ENCODE measurements at places on chromosomes 13 and 19.
A peak's percentile ranks its signal among the peaks of the same experiment; 100 is the strongest.

GRCh38 chr13:96075953-96076543 lies 13.9 kb upstream of the HS6ST3 start:
- no peak for DNase-seq

GRCh38 chr13:30116379-30116778 lies 191.0 kb downstream of the KATNAL1 start:
- peak; percentile 47 for DNase-seq

- peak; percentile 73 for DNase-seq
These were observed 12.1 kb upstream of the DACH1 start for GRCh38 chr13:71879129-71879535.

- no peak for DNase-seq
These were observed 94.1 kb upstream of the SLC7A1 start for GRCh38 chr13:29689548-29689947.

GRCh38 chr13:44433863-44434765 lies 60.5 kb downstream of the SERP2 start:
- DNase-seq, result no peak

DNA sequence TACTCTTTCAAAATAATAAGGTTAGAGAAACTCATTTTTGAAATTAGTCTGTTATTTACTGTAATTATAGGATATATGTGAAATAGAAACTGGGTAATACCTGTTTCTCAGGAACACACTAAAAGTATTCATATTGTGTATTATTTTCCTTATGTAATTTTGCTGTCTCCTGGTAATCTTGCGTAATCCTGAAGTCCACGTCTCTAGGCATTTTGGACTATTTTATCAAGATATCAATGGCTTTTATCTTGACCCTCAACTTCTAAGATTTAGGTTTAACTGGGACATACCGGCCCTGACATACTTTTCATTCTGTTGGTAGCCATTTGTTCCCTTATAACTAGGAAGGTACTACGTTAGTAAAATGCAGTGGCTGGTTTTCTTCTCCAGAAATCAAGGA lies 80.3 kb downstream of the PAN3 start:
- no peak for DNase-seq

- DNase-seq, result peak; percentile 19
These were observed 3.5 kb upstream of the KLHL26 start for GRCh38 chr19:18633321-18633720.

DNA sequence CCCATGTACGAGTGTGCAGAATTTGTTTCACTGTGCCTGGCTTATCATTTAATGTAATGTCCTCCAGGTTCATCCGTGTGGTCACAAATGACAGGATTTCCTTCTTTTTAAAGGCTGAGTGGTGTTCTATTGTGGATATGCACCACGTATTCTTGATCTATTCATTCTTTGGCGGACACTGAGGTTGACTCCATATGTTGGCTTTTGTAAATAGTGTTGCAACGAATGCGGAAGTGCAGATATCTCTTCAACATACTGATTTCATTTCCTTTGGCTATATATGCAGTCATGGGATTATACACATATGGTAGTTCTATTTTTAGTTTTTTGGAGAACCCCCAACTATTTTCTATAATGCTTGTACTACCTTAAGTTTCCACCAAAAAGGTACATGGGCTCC lies 13.0 kb downstream of the OR7A5 start:
- no peak for DNase-seq

GRCh38 chr13:46229251-46229650 lies 17.5 kb downstream of the LRRC63 start:
- DNase-seq, result no peak

GRCh38 chr13:39038569-39039030 lies 344 bp downstream of the NHLRC3 start:
- DNase-seq, result no peak

DNA sequence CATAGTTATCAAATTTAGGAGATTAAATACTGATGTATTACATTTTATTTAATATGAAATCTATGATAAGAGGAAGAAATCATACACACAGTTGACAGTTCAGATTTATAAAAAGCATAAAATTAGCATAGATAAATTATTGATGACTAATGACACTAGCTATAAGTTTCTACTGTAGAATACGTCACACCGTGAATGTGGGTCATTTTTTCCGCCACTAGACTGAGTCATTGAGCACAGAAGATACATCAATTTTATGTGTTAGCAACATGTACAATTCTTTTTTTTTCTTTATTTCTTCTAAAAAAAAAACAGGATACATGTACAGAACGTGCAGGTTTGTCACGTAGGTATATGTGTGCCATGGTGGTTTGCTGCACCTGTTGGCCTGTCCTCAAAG lies 22.2 kb downstream of the AP2S1 start:
- no peak for DNase-seq

GRCh38 chr13:85266771-85267170 lies 532.4 kb downstream of the SLITRK6 start:
- no peak for DNase-seq

DNA sequence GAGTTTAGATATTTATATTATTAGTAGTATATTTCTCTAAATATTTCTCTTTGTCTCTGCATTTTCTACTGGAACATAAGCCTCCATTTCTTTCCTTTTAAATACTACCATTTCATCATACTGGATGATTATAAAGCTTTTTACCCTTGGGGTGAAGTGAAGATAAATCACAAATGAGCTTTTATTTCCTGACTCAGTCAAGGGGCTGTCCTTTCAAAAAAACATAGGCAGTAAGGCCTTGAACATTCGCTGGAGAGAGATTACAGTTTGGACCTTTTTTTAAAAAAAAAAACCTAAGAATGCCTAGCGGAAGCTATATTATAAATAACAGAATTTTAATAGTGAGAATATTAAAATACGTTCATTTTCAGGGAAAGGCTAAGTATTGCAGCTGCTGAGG lies 268.8 kb upstream of the PCDH9 start:
- no peak for DNase-seq

DNA sequence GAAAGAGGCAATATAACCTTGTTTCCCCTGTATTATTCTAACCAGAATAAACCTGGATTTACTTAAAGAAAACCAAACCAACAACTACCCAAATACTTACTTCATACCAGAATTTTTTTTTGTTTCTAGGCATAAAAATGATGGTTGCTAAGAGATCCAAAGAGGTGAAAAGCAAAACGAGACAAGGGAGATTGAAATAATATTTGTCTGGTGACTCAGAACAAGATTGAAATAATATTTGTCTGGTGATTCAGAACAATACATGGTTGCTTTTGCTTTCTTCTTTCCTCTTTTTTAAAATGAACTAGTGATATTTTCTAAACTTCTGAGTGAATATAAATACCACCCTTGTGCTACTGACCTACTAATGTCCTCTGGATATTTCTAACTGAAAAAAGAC lies 592.9 kb downstream of the KCTD12 start:
- DNase-seq, result no peak

DNA sequence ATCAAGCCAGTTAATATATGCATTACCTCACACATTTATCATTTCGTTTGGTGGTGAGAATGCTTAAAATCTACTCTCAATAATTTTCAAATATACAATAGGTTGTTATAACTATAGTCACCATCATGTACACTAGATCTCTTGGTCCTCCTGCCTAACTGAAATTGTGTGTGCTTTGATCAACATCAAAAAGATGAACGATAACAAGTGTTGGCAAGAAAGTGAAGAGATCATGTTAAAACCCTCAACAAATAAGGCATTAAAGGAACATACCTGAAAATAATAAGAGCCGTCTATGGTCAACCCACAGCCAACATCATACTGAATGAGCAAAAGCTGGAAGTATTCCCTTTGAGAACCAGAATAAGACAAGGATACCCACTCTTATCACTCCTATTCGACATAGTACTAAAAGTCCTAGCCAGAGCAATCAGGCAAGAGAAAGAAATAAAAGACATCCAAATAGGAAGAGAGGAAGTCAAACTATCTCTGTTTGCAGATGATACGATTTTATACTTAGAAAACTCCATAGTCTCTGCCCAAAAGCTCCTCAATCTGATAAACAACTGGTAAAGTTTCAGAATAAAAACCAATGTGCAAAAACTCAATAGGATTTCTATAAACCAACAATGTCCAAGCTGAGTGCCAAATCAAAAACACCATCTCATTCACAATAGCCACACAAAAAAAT lies 27.9 kb upstream of the OR10H1 start:
- DNase-seq, result no peak

DNA sequence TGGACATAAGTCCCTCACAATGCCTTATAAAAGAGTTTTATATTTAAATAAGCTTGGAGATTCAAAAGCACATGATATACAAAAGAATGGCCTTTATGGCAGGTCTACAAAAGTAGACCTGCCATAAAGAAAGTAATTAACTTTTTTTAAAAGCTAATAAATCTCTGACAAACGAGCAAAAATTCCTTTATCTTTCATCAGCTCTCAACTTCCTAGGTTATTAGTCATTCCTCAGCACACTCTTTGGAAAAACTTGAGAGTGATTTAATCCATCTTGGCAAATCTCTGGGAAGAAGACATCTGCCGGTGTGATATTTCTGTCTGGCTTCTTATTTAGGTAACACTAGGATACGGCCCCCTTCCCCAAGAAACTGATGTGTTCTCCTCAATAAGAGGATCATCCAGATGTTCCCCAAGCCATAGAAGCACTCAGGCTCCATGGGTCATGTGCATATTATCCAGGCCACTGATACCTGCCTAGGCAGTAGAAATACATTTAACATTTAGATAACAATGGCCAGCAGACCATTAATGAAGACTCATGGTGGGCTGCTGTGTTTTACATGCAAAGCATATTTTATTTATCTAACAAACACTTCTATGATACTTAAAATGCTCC lies 372.7 kb downstream of the LIG4 start:
- no peak for DNase-seq

DNA sequence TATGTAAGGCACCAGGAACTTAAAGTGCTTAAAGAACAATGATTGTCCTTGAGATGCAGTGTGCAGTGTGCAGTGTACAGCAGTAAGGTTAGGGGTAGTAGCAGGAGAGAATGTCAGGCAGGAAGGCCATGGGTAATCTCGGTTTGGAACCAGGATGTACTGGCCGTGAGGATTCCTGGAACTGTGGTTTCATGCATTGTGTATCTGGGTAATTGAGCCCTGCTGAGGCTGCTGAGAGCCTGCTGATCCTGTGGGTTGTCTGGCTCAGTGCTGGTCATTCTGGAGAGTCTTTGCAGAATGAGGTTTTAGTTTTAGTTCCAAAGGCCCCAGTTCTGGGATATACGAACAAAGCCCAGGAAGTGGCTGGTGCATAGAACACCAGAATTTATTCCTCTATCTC lies 71.0 kb downstream of the ZNF568 start:
- no peak for DNase-seq

- peak; percentile 88 for DNase-seq
These were observed 55.8 kb downstream of the ZNF93 start for GRCh38 chr19:19956434-19957075.

- DNase-seq, result no peak
These were observed 216.8 kb downstream of the DIAPH3 start for GRCh38 chr13:59946944-59947343.

DNA sequence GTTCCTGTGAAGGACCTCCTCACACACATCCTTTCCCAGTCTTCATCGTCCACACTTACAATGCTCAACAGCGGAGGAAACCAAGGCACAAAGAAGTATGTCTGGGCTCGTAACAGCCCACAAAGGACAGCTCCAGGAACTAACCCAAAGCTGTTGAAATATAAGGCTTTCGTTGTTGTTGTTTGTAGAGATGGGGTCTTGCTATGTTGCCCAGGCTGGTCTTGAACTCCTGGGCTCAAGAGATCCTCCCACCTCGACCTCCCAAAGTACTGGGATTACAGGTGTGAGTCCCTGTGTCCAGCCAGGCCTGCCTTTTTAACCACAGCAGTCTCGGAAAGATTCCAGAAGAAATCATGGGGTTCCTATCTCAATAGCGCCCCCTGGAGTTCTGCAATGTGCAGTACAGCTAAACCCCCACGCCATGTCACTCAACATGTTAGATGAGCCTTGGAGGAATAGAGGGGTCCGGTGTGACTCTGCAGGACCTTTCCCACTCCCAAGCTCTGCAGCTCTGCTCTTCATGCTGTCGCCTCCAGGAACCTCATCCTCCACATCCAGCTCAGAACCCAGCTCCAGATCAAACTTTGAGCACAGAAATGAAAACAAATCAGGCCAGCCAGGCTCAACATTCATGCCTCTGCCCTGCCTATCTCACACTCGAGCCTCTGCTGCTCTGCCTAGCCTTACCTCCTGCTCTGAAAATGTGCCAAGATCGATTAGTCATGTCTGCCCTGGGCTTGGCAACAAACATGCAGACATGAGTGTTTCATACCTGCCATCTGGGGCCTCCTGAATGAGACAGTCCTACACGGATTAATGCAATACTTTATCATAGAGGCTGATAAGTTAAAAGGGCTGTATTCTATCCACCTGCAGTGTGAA lies 7.5 kb downstream of the PLA2G4C start:
- peak; percentile 46 for DNase-seq

DNA sequence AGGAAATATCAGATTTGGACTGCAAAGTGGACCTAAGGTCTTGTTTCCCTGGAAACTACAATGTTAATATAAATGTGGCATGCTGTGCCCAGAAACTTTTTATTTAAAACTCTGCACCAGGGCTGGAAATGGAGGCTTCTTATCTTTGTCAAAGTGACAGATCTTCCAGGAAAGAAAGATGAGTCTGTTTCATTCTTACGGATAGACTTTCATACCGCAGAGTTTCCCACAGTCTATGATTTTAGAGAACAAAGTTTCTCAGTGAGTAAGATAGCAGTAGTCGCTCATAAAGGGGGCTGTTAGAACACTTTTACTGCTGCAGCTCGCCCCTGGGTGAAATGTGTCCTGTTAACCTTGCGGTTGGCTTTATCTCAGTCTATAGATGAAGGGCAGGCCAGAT lies 6.7 kb downstream of the CLEC11A start:
- DNase-seq, result no peak

GRCh38 chr19:5943045-5943444 lies 29.0 kb downstream of the CAPS start:
- no peak for DNase-seq

DNA sequence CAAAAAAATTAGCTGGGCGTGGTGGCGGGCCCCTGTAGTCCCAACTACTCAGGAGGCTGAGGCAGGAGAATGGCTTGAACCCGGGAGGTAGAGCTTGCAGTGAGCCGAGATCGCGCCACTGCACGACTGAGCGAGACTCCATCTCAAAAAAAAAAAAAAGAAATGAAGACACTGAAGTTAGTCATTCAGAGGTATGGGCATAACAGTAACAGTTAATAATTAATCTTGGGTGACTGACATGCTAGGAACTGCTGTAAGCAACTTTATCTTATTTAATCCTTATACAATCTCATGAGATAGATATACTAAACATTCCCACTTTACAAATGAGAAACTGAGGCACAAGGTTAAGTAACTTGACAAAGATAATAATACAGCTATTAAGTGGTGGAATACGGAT lies 4.9 kb downstream of the SKA3 start:
- DNase-seq, result no peak

All from retina (tissue), 1 donor.